RCC 7860 (cell line): ENCODE measurements at places on chromosomes 12 and 14.

DNA sequence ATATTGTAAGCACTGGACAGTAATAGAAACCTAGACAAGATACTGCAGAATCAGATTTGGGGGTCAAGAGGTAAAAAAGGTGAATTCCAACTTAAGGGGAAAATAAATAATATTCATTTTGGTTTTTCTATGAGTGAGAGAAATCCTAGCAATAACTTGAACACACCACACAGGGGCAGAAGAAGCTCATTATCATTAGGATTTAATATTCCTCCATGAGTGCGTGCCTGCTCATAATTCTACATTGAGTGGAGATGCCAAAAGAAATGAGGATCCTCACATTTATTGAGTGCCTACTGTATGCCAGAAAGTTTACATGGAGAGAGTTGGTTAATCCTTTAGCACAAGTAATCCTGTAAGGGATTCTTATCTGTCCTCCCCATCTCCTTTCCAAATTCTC lies 40.5 kb upstream of the C14orf132 start:
- no peak for DNase-seq

GRCh38 chr14:34733245-34733644 lies 18.9 kb upstream of the CFL2 start:
- DNase-seq, result peak; percentile 15

DNA sequence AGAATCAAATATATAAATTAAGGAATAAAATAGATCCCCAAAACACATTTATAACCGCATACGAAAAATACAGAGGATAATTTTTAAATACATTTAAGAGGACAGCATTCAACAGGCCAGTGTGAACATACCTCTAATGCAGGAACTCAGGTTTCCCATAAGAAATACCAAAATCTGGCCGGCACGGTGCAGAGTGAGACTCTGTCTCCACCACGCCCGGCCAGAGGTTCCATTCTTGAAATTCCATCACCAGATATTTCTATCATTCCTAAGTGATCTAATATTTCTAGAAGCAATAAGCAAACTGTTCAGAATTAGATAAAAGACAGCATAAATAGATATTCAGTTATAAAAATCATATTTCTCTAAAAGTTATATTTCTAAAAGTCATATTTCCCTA lies 30.2 kb upstream of the OASL start:
- DNase-seq, result no peak

- DNase-seq, result peak; percentile 39
These were observed 244.9 kb upstream of the LRIG3 start for GRCh38 chr12:59164991-59165718.

GRCh38 chr12:131379738-131380137 lies 331.2 kb upstream of the SFSWAP start:
- DNase-seq, result no peak

GRCh38 chr12:75592638-75593335 lies 81.4 kb upstream of the KRR1 start:
- DNase-seq, result no peak

DNA sequence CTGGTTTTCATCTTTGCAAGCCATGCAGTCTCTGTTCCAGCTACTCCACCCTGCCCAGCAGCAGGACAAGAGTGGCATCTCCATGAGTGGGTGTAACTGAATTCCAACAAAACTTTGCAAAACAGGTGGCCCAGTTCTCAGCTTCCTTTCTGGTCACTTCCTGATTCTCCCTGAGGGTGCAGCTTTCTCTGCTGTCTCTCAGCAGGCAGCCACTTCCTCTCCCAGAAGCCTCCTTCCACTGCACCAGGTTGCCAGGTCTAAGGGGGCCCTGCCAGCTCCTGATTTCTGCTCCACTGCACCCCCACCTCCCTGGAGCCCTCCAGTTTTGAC lies 341.0 kb upstream of the FKBP4 start:
- no peak for DNase-seq

- peak; percentile 42 for DNase-seq
These were observed 37.5 kb downstream of the CCNK start for GRCh38 chr14:99518441-99519346.

DNA sequence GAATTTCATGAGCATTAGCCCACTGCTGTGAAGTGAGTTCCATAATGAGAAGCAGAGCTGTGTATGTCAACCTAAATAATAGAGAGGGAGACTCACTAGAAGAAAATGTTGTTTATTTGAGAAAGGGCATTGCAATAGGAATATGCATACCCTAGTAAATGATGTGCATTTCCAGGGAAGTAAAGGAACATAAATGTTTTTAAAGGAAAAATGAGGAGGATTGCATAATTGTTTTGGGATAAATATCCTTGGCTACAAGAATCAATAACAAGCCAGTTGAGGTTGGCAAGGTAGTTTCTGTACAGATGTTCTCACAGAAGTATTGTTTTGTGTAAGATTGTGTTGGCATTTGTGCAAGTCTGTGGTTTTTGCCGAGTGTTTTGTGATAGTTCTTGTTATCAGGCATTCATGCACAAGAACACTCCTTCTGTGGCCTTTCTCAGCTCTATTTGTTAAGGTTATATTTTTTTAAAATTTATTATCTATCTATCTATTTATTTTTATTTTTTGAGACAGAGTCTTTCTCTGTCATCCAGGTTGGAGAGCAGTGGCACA lies 47.1 kb downstream of the EMP1 start:
- DNase-seq, result no peak

GRCh38 chr12:128864516-128865186 lies 11.4 kb downstream of the GLT1D1 start:
- no peak for DNase-seq

- DNase-seq, result no peak
These were observed 32.8 kb upstream of the C14orf180 start for GRCh38 chr14:104546591-104547309.

- DNase-seq, result no peak
These were observed 33.2 kb downstream of the MARK3 start for GRCh38 chr14:103418481-103418818.
